HT1080 (cell line): ENCODE measurements at places on chromosomes 7 and 10. TPM values are rescaled to one million over a fixed set of nuclear protein-coding genes. Genes with fewer than 3 reads are reported as not detected.

GRCh38 chr10:56912043-56912442, 551.0 kb upstream of the ZWINT start:
- DNase-seq = no peak

DNA sequence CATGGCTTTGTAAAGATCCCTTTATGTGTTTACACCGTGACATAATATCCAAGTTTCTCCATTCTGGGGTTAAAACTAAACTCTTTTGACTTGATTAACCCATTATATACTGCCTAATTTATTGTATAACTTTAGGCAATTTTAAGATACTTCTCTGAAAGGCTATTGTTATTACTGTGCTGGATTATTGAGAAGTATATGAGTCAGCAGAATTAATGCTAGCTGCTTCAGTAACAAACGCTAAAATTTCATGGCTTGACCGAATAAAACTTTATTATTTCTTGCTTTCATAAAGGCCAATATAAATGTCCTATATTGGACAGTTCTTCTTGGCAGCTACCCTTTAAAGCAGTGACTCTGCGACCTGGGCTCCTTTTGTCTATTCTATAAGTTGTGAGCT, 853.9 kb downstream of the SORCS3 start:
- DNase-seq = no peak

GRCh38 chr7:8413600-8413999, 19.8 kb upstream of the NXPH1 start:
- no peak for DNase-seq

Gene EPHB6
- 1.5 and 4.0 TPM in 2 replicates for total RNA-seq

- DNase-seq = no peak
These were observed 11.1 kb upstream of the IL15RA start for GRCh38 chr10:5988336-5988920.

DNA sequence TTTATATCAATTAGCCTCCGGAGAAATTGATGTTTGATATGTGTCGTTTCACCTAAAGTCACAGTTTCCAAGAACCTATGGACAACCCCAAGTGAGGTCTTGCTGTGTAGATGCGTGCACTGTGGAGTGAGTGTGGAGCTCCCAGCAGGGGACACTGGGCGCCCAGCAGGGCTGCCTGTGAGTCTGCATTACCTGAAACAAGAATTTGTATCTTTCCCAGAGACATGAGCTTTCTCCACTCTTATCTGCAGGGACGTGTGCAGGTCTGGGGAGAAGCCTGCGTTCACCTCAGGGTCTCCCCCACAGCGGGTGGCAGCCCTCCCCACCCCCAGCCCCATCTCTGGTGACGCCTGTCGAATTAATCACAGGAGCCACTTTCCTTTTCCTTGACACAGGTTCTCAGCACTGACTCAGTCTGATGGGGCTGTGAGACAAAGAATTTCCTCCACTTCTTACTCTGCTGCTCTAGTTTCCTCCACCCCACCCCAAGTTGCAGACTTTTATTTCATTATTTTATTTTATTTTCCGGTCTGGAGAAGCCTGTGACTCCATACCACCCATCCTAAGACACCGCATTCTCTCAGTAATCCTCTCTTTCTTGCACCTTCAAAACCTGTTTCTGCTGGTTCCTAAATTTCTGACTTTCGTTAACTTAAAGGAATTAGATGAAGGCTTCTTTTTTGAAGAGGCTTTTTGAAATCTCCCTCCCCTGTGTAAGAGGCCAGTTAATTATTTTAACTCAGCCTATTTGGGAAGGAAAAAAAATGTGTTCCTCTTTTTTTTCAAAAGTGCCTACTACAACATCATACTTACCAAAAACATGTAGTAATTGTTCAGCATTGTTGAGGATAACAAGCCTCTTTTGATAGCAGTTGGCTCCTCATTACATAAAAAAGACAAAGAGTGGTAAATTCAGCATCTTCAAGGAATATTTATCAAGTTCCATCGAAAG, 17.0 kb upstream of the INSIG1 start:
- peak; percentile 39 for DNase-seq

Gene SUN3
- not detected in 2 replicates for total RNA-seq

DNA sequence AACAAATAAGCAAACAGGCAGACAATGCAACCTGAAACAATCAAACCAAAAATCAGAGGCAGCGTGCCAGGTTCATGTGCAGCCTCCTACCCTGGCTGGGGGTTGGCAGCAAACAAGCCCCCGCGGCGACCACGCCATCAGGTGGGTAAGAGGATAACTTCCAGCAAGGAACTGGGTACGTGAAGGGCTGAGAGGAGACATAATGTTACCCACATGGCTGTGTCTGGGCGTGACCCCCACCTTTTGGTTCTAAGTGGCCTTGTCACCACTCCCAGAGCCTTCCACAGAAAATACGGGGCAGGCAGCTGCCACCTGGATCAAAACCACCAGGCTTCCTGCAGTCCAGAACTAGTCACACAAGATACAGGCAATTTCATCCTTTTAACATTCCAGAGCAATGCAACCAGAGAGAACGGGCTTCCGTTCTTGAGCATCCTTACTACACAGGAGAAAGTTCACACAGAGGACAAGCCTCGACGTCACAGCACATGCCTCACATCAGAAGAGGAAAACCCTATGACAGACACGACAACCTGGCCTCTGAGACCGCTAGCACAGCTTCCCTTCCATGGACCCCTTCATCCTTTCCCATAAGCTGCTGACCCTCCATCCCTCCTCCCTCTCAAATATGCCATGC, 171.0 kb downstream of the GRID1 start:
- DNase-seq = peak; percentile 61

GRCh38 chr7:70487886-70488285, 644.1 kb upstream of the GALNT17 start:
- DNase-seq = no peak

GRCh38 chr7:99840136-99840869, 12.5 kb downstream of the CYP3A43 start:
- no peak for DNase-seq

Gene SRGN
- total RNA-seq = 135 and 180 TPM in 2 replicates

- DNase-seq = no peak
These were observed 10.4 kb downstream of the RAPGEF5 start for GRCh38 chr7:22346383-22347107.

Gene GRID2IP
- not detected in 2 replicates for total RNA-seq

DNA sequence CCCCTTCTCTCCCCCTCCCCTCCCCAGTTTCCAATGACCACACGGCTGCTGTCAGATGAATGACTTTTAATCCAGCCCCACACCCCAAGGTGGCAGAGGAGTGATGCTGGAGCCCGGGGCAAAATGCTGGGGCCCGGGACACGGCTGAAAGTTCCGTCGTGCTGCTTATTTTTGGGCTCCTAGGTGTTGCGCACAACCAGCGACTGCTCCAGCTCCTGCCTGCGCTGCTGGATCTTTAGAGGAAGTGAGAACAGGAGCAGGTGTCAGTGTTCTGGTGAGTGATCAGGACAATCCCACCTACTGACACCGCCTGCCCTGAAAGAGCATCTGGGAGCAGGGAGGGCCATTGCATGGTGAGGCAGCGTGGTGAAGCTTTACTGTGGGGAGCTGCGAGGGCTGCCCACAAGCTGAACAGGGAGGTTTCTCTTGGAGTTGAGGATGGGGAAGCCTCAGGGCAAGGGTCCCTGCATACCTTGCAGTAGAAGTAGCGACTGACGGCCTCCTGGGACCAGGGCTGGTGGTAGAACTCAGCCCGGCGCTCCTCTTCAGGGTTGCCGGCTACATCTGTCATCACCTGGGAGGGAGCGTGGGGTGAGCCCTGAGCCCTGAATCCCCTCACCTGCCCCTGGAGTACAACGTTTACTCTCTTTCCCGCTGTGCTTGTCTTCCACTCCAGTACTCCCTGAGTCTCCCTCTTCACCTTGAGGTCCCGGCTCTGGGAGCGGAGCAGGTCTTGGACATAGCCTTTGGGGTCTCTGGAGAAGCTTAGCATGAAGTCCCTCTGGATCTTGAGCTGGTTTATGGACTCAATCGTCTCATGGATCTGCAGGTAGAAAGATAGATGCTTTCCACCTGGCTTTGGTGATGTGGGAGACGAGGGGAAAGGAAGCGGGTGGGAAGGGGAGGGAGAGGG, 6.9 kb downstream of the CHPF2 start:
- DNase-seq = no peak

Gene SLC25A40
- total RNA-seq = 7.6 and 7.9 TPM in 2 replicates

DNA sequence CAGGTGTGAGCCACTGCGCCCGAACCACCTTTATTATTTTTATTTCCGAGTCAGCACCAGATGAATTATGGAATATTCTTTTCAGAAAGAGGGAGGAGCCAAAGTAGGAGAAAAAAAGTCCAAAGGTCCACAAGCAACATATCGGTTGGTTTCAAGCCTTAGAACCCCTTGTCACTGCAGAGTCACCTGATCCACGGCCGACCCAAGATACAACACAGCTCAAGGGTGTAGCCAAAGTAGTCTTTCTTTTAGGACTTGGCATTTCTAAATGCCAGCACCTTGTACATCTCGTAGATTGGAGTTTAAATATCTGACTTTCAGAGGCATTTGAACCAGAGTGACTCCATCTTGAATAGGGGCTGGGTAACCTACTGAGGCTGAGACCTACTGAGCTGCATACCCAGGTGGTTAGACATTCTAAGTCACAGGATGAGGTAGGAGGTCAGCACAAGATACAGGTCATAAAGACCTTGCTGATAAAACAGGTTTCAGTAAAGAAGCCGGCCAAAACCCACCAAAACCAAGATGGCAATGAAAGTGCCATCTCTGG, 113.9 kb upstream of the ANLN start:
- DNase-seq = no peak

DNA sequence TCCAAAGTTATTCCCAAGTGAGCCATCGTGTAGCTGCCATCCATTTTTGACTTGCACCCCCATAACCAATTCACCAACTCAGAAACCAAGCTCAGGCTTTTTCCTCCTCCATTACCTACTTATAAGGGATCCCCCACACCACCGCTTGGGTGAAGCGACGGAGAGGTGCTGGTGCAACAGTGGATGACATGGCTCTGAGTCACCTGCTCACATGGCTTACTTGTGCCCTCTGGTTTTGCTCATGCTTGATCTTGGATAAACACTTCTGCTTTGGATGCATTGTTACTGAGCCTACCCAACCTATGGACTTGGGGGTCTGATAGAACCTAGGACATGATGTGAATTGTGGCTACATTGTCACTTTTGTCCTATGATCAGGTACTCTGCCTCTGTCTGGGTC, 12.0 kb upstream of the AKR1B1 start:
- DNase-seq = peak; percentile 91

- no peak for DNase-seq
These were observed 113.5 kb downstream of the DOCK1 start for GRCh38 chr10:127018766-127019165.

Gene TMEM130
- total RNA-seq = not detected in 2 replicates

DNA sequence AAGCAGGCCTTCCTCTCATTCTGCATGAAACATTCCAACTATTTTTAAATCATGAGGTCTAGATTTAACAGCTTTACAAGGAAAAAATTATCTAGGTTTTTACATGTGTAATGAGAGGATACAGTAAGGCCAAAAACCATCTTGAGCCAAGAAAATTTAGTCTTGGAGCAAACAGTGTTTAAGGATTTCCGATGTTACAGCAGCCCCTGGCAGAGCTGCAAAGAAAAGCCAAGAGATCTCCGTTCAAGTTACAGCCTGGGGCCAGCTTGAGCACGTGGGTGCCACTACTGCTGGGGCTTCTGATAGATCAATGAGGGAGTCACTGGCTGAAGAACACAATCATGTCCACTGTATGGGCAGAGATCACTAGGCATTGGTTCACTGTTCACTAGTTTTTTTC, 156.2 kb downstream of the EVX1 start:
- DNase-seq = no peak

Gene NFE2L3
- 25.4 and 26.9 TPM in 2 replicates for total RNA-seq

GRCh38 chr10:122254831-122255230, 16.3 kb upstream of the BTBD16 start:
- DNase-seq = no peak

DNA sequence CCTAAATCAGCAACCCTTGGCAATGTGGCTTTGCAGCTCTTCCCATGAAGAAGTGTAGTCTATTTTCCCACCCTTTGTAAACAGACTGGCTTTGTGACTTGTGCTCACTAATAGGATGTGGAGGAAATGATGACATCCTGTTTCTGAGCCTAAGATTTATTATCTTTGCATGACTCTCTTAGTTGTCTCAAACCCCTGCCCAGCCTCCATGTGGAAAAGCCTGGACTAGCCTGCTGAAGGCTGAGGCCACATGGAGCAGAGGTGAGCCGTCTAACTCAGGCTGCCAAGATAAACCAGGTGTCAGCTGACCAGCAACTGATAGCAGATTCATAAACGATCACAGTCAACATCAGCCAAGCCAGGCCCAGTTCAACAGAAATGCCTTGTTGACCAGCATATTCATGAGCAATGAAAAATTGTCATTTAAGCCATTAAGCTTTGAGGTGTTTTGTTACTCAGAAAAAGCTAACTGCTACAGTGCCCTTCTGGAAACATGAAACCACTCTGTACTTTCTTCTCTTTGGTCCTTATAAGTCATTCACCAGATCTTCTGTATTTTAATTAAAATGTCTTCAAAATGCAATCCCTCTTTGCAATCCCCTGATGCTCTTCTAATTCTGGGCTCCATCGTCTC, 586.3 kb upstream of the ANKRD30A start:
- peak; percentile 99 for DNase-seq

DNA sequence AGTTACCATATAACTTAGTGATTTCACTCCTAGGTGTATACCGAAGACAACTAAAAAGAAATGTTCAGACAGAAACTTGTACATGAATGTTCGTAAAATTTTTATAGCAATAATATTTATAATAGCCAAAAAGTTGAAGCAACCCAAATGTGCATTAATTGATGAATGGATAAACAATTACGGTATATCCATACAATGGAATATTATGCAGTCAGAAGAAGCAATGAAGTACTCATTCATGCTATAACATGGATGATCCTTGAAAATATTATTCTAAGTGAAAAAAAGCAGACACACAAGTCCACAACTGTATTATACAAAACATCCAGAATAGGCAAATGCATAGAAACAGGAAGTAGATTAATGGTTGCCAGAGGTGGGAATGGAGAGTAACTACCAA, 183.9 kb downstream of the RNLS start:
- no peak for DNase-seq

- DNase-seq = no peak
These were observed 362.7 kb downstream of the SEMA3D start for GRCh38 chr7:84824057-84824651.

Gene MSMB
- not detected in 2 replicates for total RNA-seq

Gene CPED1
- total RNA-seq = 13.1 and 18.1 TPM in 2 replicates

Gene ZC3HAV1L
- 1.6 and 2.7 TPM in 2 replicates for total RNA-seq

Gene PCLO
- 1.4 and 2.2 TPM in 2 replicates for total RNA-seq

DNA sequence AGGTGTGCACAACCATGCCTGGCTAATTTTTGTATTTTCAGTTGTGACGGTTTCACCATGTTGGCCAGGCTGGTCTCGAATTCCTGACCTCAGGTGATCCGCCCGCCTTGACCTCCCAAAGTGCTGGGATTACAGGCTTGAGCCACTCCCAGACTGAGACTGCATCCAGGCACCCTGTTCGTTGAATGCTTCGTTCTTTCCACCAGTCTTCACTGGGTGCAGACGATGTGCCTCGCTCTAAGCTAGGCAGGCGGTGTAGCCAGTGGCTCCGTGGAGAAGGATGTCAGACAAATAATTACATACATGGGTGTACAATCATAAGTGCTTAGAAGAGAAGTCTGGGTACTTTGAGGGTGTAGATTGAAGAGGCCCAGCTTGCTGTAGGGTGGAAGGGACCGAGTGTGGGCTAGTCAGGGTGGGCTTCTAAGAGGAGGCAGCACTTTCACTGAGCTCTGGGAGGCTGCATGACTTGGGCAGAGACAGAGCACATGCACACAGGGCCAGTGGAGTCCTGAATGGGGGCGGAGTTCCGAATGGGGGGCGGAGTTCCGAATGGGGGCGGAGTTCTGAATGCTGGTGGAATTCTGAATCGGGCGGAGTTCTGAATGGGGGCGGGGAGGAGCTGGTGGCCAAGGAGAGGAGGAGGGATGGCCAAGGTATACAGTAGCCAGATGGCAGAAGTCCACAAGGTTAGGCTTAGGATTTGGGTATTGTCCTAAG, 74.3 kb downstream of the COL26A1 start:
- no peak for DNase-seq

- DNase-seq = no peak
These were observed 557 bp downstream of the BAG3 start for GRCh38 chr10:119651514-119652360.
